Trophoblast cell (in vitro differentiated cells and primary cell): ENCODE measurements at places on chromosomes 13 and 19.

DNA sequence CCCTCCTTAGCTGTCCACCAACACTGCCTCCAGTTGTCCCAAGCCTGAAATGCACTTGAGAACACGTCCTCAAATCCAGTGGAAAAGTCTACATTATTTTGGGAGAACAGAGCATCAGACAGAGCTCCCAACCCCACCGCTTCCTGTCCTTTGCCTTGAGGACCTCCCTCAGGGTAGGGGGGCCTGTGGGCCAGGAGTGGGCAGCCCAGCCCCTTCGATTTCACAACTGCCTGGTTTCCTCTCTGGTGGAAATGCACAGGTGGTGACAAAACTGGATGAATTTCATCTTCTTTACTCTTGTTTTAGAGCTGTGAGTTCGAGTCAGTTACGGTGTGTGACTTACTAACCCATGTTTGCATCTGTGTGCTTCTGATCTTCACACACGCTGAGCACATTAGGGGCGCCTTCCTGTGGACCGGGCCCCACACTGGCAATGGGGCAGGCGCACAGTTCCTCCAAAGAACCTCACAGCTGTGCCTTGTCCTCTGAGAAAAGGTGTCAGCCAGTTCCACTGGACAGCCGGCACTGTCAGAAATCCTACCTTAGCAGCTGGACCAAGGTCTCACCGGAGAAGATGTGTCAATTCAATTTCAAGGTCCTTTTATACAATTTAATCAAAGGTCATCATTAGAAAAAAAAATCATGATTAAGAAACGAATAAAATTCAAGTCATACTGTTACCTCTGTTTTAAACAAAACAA lies 80.2 kb downstream of the IRS2 start:
- no peak for DNase-seq

GRCh38 chr13:84098273-84098672 lies 216.0 kb upstream of the SLITRK1 start:
- no peak for DNase-seq

DNA sequence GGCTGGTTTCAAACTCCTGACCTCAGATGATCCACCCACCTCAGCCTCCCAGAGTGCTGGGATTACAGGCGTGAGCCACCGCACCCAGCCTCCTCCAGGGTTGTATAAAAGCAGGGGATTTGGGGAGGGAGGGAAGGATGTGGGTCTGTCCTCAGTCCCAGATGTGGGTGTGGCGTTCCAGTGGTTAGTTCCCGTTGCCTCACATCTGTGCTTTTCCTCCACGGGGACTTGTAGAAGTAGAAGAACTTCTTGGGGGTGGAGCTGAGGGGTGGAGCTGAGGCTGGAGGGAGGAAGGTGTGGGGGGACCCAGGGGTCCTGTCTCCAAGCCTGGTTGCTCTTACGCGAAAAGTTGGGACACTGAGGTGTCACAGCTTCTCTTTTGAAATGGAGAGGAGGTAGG lies 514 bp upstream of the MCEMP1 start:
- peak; percentile 23 for DNase-seq

- no peak for DNase-seq
Observed at GRCh38 chr19:19083413-19084178, 19.8 kb downstream of the SLC25A42 start.

- DNase-seq: no peak
Observed at GRCh38 chr13:83085186-83085900, 796.9 kb downstream of the SLITRK1 start.

GRCh38 chr13:21546372-21546771 lies 57.6 kb downstream of the MICU2 start:
- no peak for DNase-seq

DNA sequence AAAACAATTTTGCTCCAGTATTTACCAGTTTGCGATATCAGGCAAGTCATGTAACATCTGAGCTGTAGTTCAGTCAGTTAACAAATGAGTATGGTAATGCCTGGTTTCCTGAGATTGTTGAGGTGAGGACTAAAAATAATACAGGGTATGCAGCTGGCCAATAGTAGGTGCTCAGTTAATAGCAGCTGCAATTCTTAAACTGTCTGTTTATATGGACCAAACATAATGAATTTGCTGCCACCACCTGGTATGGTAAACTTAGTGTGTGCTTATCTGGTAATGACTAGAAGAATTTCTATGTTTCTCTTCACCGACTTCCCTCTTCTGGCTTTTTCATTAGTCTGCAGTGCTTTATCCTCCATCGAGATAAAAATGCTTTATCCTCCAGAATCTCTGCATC lies 9.1 kb downstream of the ZMYM2 start:
- DNase-seq: no peak

GRCh38 chr19:8045872-8046568 lies 6.5 kb upstream of the CCL25 start:
- DNase-seq: peak; percentile 73

DNA sequence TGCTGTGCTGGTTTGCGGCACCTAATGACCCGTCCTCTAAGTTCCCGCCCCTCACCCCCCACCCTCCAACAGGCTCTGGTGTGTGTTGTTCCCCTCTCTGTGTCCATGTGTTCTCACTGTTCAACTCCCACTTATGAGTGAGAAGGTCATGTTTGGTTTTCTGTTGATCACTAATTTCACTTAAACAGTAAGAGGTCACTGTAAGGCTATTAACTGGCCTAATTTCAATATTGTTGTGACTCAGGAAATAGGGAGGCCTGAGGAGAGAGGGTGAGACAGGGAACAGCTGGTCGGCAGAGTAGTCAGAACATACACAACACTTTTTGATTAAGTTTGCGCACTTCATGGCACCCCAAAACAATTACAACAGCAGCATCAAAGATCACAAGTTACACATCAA lies 15.6 kb downstream of the TUBGCP3 start:
- DNase-seq: no peak

DNA sequence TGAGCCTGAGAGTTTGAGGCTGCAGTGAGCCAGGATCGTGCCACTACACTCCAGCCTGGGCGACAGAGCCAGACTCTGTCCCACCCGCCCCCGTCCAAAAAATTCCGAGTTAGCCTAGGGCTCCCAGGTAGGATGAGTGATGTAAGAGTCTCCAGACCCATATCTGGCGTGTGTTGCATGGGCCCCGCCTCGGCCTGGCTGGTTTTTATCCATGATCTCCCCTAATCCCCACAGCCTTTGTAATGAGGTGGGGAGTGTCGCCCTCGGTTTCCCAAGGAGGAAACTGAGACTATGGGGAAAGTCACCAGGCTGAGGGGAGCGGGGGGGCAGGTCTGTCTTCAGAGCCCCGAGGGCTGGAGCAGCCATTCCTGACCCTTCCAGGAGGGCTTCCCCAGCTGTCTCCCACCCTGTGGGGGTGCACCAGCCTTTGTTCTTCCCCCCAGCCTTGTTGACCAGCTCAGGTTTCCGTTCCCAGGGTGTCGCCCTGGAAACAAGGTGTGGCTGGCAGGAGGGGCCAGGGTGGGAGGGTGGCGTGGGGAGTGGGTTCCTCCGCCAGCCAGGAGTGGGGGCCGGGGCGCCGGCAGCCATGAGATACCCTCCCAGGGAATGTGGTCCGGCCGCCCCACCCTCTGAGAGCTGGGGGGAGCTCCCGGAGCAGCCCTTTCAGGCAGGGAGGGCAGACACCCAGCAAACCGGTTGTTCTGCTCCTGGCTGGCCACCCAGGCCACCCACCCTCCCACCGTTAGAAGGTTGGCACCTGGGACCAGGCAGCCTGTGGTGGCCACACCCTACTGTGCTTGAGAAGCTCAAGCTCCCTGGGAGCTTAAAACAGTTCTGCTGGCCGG lies 11.5 kb downstream of the MYH14 start:
- DNase-seq: no peak

GRCh38 chr19:16516923-16517610 lies 20.9 kb downstream of the C19orf44 start:
- no peak for DNase-seq

DNA sequence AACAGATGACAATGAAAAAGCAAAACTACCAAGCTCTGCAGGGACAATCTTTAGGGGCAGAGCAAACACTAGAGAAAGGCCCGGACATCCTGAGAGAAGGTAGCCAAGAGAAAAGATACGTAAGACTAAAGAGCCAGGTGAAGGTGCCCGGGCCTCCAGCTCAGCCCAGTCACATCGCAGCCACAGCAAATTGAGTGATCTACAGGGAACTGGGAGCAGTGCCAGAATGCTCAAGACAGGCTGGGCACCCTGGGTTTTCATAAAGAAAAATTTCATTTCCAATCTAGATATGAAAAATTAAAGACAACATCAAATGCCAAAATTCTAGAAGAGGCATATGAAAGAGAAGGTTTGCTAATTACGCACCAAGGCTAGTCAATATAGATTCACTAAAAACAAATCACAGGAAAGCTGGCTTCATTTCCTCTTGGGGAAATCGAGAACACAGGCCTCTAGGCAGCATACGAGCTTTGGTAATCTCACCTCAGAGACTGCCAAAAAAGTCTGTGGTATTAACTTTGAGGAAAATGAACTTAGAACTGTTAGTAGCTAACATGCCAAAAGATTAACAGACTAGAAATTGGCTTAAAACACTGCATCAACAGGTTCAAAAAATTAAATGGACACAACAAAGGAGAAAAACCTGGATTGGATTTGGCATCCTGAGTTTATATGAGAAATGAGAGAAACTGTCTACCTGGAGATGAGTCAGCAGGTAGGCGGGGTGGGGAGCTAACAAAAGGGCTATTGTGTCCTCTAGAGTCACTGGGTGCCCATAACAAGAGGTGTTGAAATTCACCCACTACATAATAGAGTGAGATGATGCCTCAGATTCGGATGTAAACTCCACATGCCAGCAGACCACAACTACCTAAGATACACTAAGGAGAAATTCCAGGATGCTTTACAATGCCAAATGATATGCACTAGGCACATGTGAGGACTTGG lies 6.6 kb downstream of the ANKRD10 start:
- peak; percentile 38 for DNase-seq

GRCh38 chr13:99339736-99340397 lies 32.7 kb upstream of the GPR183 start:
- DNase-seq: peak; percentile 55

DNA sequence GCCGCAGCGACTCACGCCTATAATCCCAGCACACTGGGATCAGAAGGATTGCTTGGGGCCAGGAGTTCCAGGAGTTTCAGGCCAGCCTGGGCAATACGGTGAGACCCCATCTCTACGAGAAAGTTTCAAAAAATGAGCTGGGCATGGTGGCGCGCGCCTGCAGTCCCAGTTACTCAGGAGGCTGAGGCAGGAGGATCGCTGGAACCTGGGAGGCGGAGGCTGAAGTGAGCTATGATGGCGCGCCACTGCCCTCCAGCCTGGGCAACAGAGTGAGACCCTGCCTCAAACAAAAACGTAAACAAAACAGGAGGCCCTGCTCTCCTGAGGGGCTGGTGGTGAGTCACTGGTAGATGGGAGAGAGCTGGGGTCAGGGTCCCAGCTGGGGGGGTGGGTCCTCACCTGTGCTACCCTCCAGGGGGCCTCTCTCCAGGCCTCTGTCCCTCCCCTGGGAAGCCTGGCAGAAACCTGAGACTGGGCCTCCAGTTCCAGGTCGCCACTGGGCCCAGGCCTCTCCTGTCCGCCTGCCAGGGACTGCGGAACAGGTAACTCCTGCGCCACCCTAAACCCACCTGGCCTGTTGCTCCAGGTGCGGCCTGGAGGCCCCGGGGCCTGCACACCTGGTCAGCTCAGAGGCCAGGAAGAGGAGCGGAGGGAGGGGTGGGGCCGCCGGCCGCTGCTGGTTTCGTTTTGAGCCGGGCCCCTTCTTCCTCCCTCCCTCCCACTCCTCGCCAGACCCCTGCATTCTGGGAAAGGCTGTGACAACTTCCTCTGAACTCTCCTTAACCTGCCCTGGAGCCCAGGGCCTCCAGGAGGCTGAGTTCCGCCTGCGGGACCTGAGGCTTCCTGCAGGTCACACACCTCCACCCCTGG lies 17.2 kb upstream of the ZBTB7A start:
- DNase-seq: peak; percentile 93

- DNase-seq: no peak
Observed at GRCh38 chr13:92461402-92461801, 765.2 kb upstream of the GPC6 start.

DNA sequence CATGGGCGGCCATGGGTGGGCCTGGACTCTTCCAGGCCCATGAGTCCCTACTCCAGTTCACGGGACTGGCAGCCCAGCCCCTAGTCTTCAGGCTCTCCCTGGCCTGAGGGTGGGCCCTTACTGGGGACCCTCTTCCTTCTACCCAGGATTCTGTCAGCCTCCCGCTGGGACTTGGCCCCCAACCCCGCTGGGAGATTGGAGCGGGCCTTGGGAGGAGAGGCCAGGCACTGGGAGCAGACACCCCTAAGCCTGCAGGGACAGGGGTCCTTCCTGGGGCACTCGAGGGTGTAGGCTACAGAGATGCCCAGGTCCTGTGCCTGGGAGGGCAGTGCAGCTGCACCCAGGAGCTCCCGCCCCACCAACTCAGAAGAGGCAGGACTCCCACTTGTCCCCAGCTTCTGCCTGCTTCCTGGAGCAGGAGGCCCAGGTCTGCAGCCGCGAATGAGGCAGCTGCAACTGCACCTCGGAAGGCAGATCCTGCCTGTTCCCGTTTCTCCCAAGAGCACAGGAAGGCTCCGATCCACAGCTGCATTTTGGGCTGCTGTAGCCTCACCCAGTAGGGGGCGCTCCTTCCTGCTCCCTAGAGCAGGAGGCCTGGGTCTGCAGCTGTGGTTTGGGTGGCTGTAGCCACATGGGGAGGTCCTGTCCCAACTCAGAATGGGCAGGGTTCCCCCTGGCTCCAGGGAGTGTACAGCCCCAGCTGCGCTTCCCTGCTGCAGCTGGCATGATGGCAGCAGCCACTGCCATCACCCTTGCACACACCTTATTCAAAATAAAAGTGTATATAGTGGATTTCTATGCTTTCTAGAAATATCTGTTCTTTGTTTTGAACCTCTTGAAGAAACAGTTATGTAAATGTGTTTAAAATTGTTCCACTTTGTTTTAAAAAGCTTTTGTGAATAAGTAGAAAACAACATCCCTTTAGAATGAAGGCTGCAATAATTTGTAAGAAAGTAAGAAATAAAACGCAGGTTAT lies 46.8 kb downstream of the TEX26 start:
- DNase-seq: peak; percentile 19

DNA sequence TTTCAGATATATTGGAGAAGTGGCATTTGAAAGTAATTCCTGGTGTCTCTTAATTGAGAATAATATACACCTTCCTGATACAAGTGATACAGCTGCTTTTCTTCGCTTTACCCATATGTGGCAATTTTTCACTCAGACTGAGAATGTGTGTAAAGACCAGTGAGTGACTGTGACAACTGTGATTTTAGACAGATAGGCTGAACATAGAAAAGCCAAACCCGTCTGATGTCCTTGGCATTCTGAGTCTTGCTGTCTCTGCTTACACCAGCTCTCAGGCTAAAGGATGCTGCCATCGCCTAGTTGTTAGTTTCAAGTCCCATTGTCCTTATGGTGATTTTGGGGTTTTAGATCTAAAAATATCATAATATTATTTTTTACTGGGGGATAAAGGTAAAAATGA lies 492.6 kb downstream of the RFC3 start:
- DNase-seq: no peak

- DNase-seq: peak; percentile 36
Observed at GRCh38 chr13:99085139-99085807, 107.4 kb upstream of the DOCK9 start.
